ENCODE measurements at places on chromosomes 7 and 10.

DNA sequence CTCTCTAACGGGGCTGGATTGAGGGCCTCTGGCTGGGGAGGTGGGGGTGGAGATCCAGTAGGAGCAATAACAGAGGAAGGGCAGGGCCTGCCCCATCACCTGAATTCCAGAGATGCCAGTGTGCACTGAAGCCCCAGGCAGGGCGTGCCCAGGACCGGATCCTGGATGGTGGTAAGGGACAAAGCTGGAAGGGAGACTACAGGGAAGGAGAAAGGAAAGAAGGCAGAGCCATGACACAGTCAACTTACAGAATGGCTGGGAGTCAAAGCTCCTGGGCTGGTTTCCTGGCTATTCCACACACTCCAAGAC lies 666 bp downstream of the TMEM139 start:
- no peak for DNase-seq

DNA sequence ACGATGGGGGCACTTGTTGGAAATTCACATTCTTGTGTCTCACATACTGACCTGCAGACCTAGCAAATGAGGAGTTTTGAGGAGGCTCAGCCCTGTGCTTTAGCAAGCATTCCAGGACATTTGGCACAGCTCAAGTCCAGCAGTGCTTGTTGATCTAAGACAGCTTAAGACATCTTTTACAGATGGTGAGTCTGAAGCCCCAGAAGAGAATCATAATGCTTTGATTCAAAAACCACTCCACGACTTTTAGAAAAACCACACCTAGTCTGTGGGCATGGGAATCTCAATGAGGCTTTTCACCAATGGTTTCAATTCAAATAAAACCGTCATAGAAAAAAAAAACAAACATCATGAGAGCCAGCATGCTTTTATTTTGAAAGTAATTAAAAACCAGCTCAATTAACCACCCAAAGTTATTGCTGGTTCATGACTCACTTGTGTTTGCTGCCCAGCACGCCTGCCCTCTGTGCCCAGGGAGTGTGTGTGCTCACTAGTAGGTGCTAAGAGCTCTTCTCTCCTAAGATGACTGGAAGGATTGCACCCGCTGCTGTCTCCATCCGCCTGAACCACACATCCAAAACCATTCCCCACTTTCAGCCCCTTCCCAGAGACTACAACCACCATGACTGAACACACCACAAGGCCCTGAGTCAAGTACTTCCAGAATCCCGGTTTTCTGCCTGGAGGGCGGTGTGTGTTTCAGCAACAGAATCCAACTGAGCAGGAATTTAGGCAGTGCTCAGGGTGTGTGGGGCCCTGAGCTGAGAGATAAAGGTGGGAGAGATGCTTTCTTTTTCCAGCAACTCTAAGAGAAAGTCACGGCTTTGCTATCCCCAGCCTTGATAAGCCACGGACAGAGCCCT lies 130.2 kb upstream of the ADAM12 start:
- no peak for DNase-seq

DNA sequence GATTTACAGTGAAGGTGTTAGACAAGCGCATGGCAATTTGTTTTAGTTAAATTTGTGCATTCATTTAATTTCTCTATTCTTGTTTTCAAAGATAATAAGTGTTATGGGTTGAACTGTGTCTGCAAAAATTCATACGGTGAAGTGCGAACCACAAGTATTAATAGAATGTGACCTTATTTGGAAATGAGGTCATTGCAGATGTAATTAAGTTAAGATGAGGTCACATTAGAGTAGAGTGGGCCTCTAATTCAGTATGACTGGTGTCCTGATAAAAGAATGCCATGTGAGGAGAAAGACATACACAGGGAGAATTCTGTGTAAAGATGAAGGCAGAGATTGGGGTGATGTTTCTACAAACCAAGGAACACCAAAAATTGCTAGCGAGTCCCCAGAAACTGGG lies 158.8 kb upstream of the SEMA3E start:
- no peak for DNase-seq

DNA sequence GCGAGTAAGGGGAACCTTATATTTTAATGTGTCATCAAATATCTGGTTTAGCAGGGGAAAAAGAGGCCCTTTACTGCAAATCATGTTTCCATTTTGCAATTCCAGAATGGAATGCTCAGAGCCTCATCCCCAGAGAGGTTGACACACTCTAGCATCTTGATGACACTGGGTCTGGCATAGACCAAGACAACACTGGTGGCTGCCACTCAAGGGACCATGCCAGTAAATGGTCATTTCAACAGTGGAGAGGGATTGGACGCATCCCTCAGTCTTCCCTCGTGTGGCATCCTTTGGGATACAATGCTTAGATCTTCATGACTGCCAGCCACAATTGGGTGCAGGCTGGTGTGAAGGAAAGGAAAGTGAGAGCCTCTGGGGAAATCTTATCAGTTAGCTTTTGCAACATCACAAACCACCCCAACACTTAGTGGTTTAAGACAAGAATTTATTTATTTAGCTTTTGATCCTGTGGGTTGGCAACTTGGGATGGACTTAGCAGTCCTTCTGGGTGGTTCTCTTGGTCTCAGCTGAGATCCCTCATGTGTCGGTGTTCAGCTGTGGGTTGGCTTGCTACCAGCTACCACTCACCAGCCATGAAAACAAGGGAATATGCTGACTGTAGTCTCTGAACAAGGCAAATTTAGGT lies 21.6 kb downstream of the TACC2 start:
- no peak for DNase-seq

GRCh38 chr7:158997110-158997453 lies 140.7 kb downstream of the DYNC2I1 start:
- DNase-seq = no peak

DNA sequence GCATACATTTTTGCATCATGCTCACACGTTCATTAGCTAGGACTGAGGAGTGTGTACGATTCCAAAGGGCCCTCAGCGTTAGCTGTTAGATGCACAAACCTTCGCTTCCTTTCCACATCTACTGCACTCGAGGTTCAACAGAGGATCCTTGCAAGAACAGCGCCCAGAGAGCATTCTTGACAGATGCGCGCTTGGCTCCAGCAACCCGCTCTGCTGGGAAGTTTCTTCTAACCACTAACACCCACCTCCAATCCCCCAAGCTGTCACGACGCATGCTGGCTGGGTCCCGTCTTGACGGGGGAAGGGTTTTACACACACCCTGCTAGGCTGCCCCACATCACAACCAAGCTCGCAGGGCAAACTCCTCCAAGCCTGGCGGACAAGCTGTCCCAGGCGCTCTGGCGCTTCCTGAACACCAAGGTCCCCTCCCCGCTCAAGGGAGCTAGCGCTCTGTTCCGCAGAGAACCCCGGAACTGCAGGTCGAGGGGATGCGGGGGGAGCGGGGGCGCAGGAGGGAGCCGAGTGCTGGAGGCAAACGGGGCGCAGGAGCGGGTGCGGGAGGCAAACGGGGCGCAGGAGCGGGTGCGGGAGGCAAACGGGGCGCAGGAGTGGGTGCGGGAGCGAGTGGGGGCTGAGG lies 653 bp upstream of the ADRB1 start:
- peak; percentile 5 for DNase-seq

DNA sequence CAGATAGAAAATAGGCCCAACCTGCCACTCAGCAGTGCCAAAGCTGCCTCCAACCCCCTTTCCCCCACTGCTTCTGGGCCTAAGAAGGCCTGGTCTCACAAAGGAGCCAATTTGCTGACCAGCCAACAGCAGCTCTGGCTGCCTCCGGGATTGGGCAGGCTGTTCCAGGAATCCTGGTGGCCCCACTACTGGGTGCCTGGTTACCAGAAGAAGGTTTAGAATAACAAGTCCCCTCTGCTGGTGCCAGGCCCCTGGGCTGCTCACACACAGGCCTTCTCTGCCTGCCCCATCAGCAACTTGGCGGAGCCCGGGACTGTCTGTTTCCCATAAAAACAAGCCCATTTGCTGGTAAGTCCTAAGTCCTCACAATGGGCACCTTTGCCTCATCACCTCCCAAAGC lies 1.2 kb downstream of the PHKG1 start:
- no peak for DNase-seq

DNA sequence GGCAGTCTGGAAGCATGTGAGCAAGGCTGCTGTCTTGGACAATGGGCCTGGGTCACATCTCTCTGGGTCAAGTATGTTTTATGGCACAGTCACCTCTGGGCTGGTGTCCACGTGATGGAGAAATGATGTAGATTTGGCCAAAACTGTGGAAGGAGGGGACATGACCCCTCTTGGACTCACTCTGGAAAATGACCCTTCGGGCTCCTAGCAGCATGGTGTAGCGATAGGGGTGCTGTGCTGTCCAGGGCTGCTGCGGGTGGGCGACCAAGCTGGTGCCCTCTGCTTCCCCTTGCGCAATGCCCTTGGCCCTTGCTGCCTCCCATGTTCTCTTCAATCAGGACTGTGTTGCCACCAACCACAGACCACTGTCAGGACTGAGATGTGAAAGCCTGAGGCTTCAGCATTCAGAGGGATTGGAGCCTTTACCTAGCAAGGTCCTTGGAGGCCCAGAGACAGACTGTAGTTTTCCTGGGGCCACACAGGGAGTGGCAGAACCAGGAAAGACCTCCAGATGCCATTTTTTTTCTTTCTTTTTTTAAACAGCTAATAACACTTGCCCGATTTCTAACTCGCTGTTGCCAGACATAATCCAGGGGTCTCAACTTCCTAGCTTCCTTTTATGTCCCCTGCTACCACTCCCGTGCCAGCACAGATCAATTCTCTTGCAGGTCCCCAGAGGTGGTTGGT lies 6.1 kb downstream of the CYP26A1 start:
- no peak for DNase-seq

GRCh38 chr10:66180581-66181318 lies 745.1 kb upstream of the LRRTM3 start:
- peak; percentile 8 for DNase-seq

DNA sequence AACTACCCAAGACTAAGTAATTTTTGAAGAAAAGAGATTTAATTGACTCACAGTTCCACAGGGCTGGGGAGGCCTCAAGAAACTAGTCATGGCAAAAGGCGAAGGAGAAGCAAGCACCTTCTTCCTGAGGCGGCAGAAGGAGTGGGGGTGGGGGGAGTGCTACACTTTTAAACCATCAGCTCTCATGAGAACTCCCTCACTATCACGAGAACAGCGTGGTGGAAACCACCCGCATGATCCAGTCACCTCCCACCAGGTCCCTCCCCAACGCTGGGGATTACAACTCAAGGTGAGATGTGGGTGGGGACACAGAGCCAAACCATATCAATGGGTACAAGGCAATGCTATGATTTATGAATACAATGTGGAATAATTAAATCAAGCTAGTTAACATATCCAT lies 241.9 kb downstream of the PTPRN2 start:
- no peak for DNase-seq

- no peak for DNase-seq
These were observed 38.2 kb upstream of the PLEKHA1 start for GRCh38 chr10:122336332-122336731.

GRCh38 chr10:114250236-114250635 lies 11.2 kb downstream of the VWA2 start:
- no peak for DNase-seq

GRCh38 chr7:138167222-138167621 lies 91.0 kb downstream of the AKR1D1 start:
- no peak for DNase-seq

- DNase-seq = no peak
These were observed 66.4 kb upstream of the GDF10 start for GRCh38 chr10:47233631-47234030.

DNA sequence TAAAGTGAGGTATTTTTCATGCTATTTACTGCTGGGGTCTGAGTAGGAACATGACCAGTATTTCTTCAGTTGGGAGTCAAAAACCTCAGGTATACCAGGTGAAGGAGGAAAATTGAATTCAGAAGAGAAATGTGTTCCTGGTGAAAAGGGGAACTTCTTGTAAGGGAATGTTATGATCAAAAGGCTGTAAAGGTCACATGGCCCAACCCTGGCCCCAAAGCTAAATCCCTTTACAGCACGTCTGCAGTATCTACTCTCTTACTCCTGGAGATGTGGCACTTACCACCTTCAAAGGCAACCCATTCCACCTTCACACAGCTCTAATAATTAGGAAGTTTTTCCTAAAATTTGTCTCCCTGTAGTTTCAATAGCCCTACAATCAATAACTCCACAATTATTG lies 15.2 kb downstream of the PIK3AP1 start:
- DNase-seq = no peak

- DNase-seq = no peak
These were observed 11.7 kb downstream of the MAT1A start for GRCh38 chr10:80277567-80278250.

DNA sequence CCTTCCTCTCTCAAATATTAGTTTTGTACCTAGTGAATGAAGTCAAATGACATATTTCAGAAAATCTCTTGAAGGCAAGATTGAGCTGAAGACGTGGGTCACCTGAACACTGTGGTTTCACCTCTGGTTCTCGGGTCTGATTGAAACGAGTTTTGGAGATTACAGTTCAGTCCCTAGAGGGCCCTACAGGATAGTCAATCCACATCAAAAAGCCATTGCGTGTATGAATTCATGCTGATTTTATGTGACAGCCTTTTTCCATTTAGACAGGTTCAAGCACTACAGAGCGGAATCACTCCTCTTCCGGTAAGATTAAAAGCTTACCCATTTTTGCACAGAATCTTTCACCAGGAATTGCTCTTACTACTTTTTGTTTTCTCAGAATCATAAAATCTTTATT lies 62.2 kb downstream of the VIM start:
- DNase-seq = peak; percentile 19

GRCh38 chr7:21146642-21147423 lies 281.1 kb upstream of the SP4 start:
- no peak for DNase-seq

DNA sequence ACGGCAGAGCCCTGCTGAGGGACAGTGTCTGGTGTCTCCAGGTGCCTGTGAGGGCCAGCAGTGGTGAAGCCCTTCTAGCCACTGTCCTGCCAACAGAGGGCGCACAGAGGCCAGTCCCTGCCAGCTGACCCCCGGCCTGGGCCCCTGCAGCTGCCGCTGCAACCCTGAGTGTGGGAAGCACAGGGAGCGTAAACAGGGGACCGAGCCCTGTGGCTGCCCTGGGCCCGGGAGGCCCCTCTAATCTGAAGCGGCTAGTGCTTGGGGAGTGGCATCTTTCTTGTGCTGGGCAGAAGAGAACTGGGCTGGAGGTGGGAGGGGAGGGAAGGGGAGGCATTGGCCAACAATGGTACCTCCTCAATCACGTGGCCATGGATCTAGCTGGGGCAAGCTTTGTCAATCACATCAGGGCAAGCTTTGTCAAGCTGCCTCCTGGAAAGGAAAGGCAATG lies 34.6 kb downstream of the TRIM8 start:
- DNase-seq = peak; percentile 37

DNA sequence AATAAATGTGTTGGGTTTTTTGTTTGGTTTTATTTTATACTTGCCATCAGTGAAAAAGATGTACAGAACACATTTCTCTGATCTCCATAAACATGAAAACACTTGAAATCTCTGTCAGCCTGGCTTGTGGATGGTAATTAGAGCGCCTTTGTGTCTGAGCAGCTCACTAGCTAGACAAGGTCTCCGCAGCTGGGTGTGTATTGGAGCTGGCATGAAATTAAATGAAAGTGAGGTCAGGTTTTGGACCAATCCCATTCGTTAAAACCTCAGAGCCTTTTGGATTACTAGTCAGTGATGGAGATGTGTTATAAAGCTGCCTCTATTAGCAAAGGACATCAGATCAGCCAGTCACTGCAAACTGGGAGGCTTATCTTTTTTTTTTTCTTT lies 2.7 kb downstream of the FRAT1 start:
- DNase-seq = no peak
